ENCODE measurements at places on chromosomes 16 and 17.

- DNase-seq: no peak
These were observed 26.4 kb downstream of the ARHGAP44 start for GRCh38 chr17:12815642-12816141.

- DNase-seq: no peak
These were observed 12.8 kb downstream of the TBC1D26 start for GRCh38 chr17:15744885-15745284.

DNA sequence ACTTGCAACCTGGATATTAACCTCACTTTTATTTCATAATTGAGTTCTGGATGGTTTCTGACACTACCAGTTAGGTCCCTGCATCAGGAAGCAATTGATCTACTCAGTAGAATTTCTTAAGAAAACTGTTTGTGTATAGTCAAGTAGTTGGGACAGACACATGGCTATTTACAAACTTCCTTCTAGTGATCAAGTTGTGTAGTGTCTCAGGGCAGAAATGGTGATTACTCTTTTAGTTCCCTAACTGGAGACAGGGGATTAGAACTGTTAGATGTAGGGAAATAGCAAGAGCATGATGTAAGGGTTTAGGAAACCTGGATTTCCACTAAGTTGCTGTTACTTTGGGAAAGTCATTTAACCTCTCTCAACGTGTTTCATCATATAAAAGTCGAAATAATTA, 30.4 kb downstream of the TMEM100 start:
- no peak for DNase-seq

GRCh38 chr17:71869293-71869692, 251.5 kb upstream of the SOX9 start:
- no peak for DNase-seq

GRCh38 chr16:56558024-56558747, 6.7 kb upstream of the MT4 start:
- no peak for DNase-seq

DNA sequence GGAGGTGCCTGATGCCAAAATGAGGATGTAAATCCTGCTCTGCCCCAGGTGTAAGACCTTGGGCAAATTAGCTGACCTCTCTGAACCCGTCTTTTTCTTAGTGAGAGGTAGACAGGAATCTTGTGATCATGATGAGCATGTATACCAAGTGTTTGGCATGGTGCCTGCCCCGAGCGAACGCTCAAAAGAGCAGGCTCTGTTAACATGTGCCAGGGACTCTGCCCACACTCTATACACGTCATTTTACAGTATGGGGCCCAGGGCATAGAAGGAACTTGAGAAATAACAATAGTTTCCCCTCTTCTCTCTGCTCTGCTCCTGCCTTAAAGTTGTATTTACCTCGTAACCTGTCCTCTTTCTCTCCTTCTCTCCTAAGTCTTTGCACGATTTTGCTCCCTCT, 9.3 kb upstream of the MAF start:
- DNase-seq: no peak

All from activated B cell treated with CpG ODN at 0.5 μM for 24 hours (primary cell).